Fibroblast of mammary gland (primary cell): ENCODE measurements at places on chromosomes 1 and 21.

DNA sequence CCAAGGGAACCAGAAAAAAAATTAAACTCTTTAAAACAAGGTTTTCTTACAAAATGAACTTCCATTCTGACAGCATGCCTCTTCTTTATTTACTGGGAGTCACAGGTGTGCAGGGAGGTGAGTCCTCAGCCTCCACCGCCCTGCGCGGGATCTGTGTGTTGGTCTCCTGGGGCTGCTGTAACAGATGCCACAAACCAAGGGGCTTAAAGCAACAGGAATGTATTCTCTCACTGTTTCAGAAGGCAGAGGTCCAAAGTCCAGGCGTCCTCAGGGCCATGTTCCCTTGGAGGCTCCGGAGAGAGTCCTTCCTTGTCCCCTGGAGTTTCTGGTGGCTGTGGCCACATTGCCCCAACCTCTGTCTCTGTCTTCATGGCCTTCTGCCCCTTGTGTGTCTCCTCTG lies 123.6 kb upstream of the C1orf174 start:
- DNase-seq: no peak

DNA sequence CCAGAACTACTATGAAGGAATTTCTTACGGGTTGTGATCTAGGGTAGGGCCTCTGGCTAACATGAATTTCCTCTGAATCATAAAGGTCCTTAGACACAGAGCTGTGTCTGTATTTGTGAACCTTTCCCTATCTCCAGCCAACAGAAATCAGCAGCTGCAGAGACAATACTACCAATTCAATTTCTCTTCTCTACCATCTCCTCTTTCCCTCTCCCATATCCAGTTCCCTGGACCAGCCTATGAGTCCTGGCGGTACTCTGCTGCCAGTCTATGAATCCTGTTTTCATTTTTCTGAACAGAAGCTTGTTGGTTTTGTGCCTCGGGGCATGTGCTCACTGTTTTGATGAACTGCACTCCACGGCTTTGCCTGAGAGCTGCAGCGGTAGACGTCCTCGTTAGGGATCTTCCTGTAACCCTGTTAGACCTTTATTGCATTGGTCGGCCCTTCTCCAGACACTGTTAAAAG lies 458.0 kb upstream of the VAMP3 start:
- no peak for DNase-seq

DNA sequence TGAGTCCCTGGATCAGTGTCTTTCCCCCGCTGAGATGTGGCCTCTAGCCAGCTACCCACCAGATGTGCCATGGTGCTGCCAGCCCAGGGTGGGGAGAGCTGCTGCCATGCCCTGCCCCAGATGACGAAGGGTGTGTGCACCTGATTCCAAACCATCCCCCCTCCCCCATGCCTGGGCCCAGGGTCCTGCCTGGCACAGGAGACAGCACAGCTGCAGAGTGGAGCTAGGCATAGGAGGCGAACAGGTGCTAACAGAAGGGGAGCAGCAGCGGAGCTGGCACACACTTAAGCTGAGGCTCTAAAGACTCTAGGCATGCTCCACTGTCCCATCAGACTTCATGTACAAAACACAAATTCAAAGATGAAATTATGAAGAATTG lies 9.0 kb upstream of the LDLRAP1 start:
- no peak for DNase-seq

DNA sequence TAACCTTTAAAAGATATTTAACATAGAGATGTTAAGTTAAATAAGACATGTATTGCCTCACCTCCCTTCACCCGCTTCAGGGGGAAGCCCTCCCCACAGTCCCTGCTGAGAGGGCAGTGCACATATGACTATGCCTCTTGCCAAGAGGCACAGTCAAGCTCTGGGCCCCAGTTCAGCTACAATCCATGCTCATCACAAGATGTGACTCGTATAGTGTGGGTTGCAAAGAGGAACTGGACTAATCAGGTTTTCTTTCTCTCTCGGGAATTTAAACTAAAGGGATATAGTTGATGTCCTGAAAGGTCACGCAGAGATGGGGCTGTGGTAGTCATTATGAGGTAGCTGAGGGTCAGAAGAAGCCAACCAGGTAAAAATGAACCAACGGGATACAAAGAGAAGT lies 35.6 kb downstream of the LYST start:
- peak; percentile 79 for DNase-seq

DNA sequence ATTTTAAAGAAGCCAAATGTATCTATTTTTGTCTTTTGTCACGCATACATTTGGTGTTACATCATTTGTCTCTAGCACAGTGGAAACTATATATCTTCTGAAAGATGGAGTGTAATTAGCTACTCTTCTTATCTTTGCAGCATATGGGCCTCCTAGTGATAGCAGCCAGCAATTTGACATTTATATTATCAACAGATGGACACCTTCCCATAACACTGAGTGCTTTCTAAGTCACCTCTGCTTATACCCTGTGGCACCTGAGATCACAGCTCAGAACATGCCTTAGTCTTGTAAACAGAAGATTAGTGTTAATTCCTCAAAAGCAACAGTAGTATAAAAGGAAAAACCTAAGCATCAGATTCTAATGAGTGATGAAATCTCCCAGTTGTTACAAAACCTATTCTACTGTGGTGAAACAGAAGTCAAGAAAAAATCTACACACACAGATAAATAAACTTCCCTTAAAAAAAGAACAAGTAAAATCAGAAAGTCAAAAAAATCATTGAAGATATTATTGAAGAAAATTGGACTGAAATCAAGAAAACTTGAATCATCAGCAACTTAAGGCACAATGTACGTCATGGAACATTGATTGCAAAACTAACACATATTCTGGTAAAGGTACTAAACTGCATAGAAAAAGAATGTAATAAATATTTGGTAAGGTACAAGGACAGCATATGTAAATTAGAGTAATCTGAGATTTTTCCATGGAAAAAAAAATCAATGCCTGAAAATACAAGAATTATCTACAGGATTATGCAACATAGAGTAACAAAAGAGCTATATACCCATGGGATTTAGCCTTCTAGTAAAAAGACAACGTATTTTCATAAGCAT lies 61.7 kb downstream of the KCNT2 start:
- peak; percentile 78 for DNase-seq

DNA sequence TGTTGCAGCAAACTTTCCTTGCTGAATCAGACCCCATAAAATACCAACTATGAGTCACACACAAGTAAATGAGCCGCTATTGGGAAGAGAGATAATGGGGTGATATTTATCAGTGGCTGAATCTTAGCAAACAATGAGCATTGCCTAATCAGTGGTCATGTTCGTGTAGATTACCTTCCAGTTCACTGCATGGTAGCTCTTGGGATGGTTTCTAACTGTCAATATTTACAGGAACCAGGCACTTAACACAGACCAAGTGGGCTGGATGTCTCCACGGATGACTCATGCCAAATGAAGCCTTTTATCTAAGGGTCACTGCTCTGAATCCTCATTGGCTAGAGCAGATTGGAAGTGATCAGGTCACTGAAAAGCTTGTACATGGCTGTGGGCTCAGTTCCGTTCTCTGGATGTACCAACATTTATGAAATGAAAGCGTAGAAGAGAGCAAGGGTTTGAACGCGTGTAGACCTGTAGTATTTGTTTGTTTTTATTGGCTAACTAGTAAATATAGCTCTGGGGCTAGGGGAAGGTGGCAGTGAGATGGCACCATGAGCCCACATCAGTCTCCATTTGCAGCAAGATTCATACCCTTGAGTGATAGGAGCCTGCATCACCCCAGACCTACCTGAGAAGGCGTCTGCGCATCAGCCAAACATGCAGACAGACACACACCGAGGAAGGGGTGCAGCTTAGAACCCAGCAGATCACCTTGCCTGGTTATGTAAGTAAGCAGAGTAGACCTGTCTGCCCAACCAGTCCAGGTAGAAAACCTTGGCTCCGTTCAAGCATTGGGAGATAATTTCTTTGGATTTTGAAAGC lies 153.3 kb downstream of the TOMM20 start:
- peak; percentile 96 for DNase-seq

GRCh38 chr1:241485145-241485544 lies 34.4 kb downstream of the FH start:
- no peak for DNase-seq

- DNase-seq: peak; percentile 16
Measured at GRCh38 chr1:178749581-178750166, 24.6 kb downstream of the RALGPS2 start.

DNA sequence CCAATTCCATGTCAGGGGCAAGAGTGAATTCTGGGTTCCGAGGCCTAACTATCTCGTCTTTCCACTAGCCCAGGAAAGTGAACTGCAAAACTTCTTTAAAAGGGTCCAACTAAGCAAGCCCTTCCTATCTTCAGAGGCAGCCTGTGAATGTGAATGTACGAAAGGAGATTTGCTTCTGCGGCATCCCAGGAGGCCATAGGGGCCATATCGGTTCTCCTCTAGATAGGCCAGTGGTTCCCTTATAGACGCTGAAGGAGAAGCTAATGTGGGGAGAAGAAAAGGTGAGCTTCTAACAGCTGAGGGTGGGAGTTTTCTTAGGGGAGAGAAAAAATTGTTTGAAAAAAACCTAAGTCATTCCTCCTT lies 128.0 kb upstream of the C1orf174 start:
- no peak for DNase-seq

DNA sequence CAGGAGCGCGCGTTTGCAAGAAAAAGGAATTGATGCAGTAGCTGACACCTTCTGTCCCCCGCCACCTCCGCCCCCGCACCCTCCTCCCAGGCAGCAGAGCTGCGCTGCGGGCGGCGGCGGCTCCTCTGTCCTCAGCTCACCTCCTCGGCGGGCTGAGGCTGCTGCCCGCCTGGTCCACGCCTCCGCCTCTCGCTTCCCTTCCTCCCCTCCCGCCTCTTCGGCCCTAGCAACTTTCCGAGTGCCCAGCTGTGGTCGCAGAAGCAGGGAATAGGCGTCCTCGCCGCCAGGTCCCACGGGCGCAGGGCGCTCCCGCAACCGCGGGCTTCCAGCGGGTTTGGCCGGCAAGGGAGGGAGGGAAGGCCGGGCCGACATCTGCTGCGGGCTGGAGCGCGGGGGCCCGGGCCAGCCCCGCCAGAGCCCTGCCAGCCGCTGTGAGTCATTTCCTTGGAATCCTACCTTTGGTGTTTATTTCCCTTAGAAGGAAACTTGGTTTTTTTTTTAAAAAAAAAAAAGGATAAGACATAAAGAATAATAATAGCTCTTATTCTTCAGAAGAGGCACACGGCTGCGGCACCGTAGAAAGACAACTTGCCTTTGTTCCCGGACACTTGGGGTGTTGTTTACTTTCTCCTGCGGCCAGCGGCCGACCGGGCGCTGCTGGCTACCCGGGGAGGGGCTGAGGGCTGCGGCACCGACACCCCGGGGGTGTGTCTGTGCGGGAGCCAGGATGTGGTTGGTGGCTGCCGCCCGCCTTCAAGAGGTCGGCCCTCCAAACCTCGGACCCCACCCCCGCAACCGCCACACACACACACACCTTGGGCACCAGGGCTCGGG lies 1.1 kb downstream of the SERTAD4 start:
- peak; percentile 51 for DNase-seq

DNA sequence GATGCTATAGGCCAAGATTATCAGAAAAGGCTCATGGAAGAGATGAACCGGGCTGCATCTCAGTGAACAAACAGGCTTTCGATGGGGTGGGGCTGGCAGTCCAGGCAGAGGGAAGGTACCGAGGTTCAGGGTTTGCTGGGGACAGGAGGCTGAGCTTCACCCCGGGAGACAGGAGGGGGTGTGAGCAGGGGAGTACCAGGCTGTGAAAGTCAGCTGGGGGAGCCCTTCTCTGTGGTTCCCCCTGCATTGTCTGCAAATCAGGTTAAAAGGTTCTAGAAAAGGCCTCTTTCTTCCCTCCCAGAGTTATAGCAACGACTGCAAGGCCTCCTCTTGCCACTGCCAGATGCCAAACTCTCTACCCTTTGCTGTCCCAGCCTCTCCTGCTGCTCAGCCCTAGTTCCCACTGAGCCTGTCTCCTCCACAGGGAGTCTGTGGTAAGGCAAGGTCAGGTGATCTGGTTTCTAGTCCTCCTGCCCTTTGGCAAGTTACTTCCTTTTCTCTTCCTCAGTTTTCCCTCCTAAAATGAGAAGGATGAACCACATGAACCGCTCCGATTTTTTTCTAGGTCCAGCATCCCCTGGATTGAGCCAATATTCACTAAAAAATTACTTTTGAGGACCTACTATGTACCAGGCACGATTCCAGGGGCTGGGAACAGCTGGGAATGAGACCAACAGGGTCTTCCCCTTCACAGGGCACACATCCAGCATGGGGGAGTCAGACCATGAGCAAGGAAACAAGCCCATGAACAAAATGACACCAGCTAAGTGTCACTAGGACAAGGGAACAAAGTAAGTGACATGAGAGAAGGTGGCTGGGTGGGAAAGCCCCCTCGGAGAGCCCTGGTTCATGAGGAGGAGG lies 7.2 kb downstream of the LAD1 start:
- DNase-seq: no peak

DNA sequence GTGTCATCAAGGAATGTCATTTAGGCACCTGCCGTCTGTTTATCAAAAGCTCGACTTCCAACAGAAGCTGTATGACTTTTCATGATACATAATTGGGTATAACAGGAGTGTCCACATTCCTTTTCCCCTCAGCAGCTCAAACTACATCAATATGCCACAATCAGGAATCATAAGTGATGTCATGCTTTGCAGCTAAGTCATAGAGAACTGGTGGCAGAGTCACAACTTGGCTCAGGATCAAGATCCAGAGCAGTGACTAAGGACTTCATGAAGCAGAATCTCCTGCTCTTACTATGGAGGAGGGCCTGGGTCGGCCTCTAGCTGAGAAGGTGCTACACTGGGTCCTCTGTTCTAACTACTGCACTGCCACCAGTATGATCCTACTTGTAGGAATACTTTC lies 36.5 kb upstream of the AGBL4 start:
- peak; percentile 6 for DNase-seq

DNA sequence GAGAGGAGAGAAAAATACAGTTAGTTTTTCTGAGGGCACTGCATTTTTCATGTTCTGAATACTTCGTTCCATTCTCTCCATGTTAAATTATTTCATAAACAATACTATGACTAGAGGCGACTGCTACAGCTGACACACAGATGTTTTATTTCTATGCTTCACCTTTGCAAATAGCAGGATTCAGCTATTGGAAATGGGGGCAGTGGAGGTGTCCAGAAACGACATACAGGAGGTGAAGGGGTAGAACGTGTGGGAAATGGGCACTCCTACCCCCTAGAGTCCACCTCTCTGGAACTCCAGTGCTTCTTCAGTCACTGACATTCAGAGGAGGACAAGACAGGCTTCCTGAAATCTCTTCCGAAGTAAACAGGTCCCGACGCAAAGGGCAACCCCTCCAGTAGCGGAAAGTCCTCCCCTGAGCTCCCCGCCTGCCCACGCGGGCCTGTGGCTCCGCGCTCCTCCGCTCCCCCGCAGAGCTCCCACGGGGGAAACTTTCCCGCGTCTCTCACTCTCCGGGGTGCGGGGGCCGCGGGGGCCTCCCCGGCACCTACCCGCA lies 480 bp downstream of the DPYD start:
- DNase-seq: peak; percentile 38
